MCF 10A (cell line): ENCODE measurements at places on chromosomes 6 and 20. TPM values are rescaled to one million over a fixed set of nuclear protein-coding genes. Genes with fewer than 3 reads are reported as not detected.

- DNase-seq: peak; percentile 64
These were observed 534.3 kb downstream of the COL12A1 start for GRCh38 chr6:74671558-74672025.

Gene LRRN4
- total RNA-seq: not detected in 2 replicates

- no peak for DNase-seq
These were observed 421.6 kb downstream of the BCKDHB start for GRCh38 chr6:80528115-80528514.

DNA sequence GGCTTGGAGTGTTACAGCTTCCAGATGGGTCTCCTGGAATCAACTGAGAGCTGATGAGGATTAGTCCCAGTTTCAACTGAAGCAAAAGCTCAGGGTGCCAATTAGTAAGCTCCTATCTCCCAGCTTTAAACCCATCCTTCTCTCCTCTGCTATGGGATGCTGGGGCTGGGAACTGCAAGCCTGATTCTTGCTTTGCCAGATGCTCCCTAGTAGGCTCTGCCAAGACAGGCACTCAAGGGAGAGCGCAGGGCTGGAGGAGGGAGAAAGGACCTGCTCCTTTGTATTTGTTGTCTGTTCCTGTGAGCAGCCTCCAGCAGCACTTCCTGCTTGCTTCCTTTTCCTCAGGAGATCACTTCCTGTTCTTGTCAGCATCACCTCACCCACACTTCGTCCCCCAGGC lies 309.7 kb downstream of the KIF16B start:
- DNase-seq: no peak

Gene MLN
- total RNA-seq: not detected in 2 replicates

- DNase-seq: no peak
These were observed 179.4 kb upstream of the AFDN start for GRCh38 chr6:167647306-167647705.

DNA sequence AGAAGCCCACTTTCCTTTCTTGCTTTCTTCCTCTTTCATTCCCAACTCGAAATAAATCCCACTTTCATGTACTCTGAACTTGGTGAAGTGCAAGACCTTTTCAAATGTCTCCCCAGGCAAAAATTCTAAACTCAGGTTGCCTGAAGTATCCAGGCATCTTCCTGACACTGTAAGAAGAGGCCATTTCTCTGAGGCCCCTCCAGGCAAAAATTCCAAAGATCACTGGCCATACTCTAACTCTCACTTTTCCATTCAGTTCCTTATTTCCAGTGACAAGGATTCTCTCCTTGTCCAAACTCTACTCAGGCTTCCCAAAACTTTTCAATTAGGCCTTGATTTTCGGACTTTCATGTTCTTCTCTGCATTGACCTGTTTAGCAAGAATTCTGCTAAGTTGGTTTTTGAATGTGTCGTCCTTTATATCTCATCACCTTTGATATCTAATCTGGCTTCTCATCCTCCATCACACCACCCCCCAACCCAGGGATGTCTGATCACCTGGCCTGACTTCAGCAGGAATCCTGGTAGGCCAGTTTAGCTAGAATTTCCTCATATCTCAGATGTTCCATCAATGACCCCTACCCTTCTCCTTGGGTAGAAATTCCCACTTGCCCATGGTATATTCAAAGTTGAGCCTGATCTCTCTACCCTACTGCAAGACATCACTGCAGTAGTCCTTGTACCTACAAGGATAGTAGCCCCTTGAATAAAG lies 124.9 kb downstream of the RCAN2 start:
- DNase-seq: no peak

DNA sequence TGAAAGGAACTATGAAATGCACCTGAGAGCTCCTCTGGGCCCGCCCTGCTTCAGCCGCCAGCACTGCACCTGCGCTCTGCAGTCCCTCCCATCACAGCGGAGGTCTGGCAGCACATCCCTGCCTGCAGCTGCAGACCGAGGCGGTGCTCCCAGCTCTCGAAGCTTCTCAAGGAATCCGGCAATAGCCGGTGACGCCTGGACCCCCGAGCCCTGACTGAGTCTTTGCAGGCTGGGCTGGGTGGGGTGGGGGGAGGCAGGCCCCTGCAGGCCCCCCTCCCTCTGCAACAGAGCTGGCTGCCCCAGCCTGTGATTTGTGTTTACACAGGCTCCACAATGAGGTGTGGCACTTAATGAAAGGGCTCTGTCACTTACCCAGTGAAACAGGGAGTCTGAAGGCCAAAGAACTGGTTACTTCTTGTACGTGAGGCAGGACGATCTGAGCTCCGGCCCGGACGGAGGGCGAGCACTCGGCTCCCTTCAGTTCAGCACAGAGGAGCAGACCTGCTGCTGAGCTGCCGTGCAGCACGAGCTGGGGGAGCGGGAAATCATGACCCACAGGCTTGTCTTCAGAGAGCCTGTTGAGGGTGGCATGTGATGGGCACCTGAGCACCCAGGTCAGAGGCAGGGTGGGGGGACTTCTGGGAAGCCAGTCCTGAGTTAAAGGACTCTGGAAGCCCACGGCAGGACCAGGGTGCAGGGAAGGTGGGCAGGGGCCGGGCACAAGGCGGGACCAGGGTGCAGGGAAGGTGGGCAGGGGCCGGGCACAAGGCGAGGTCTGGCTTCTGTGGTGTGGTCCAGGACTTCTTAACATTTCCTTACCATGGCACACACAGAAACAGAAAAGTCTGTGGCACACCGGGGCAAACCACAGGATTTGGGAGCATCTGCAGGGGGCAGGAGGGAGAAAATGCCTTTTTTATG lies 192.3 kb upstream of the THBS2 start:
- no peak for DNase-seq

DNA sequence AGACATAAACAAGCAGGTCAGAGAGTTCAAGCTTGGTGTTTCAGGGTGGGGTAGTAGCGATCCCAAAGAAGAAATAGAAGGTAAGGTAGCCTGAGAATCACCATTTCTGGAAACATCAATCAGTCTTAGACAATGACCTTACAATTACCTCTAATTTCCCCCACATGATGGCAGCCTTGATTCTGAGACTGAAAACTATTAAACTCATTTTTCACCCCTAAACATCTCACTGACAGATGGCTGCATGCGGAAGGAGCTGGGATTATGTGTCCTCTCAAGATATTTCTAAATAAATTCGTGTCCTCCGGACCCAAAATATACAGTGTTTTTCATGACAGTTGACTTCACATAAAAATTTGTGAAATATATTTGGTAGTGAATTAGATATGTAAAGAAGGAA lies 61.0 kb downstream of the KIF6 start:
- DNase-seq: no peak

GRCh38 chr6:6005051-6006005 lies 1.4 kb downstream of the NRN1 start:
- no peak for DNase-seq

- no peak for DNase-seq
These were observed 26.1 kb downstream of the MANBAL start for GRCh38 chr20:37315452-37316110.

DNA sequence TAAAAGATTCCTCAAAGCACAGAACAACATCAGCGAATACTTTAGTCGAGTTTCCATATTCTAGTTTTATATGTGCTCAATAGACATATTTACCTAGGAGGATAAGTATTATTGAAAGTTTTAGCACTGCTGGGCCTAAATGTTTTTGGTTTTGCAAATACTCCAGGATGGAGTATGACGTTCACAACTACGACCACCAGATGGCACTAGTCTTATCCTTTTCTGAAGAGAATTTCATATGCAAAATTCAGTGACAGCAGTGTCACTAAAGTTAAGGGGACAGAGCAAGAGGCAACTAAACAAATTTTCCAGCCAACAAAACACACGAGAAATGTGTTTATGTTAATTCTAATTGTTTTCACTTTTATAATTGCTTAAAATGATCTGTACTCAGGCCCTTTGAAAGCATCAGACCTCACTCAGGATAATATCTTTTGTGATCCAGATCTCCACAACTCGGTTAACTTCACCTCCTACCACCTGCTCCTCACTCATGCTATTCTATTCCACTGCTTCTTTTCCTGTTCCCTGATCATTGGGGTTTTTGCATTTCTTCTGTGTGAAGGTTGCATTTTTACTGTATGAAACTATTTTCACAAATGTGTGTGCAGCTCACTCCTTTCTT lies 220.8 kb downstream of the TRDN start:
- peak; percentile 58 for DNase-seq

Gene NFYA
- 41.5 and 42.1 TPM in 2 replicates for total RNA-seq

Gene MYLK4
- 0.93 and 1.1 TPM in 2 replicates for total RNA-seq

DNA sequence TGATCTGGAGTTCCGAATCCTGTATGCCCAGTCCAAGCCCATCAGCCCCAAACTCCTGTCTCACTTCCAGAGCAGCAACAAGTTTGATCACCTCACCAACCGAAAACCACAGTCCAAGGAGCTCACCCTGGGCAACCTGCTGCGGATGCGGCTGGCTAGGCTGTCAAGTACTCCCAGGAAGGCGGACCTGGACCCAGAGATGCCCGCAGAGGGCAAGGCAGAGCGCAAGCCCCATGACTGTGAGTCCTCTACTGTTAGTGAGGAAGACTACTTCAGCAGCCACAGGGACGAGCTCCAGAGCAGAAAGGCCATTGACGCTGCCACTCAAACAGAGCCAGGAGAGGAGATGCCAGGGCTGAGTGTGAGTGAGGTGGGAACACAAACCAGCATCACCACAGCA lies 10.5 kb upstream of the DHX35 start:
- DNase-seq: no peak

Gene GPR6
- not detected in 2 replicates for total RNA-seq

GRCh38 chr6:4136354-4136831 lies 1.0 kb upstream of the ECI2 start:
- no peak for DNase-seq

Gene PHACTR1
- not detected in 2 replicates for total RNA-seq

DNA sequence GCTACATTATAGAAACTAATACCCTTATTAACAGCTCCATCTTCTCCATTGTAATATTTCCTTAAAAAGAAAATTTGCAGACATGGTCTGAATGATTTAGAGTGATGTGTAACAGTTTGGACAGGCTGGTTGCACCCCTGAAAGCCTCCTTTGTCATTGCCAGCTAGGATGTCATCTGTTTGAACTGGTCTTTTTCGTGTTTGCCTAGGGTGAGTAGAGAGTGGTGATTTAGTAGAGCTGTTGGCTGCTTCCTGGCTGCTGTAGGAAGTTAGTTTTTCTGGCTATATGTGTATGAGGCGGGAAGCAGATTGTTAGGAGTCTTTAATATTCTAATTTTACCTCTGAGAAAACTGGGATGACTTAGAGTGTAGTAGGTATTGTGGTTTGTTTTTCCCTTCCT lies 101.1 kb downstream of the ZFAND3 start:
- no peak for DNase-seq

Gene SYNGAP1
- total RNA-seq: 6.7 and 9.9 TPM in 2 replicates

DNA sequence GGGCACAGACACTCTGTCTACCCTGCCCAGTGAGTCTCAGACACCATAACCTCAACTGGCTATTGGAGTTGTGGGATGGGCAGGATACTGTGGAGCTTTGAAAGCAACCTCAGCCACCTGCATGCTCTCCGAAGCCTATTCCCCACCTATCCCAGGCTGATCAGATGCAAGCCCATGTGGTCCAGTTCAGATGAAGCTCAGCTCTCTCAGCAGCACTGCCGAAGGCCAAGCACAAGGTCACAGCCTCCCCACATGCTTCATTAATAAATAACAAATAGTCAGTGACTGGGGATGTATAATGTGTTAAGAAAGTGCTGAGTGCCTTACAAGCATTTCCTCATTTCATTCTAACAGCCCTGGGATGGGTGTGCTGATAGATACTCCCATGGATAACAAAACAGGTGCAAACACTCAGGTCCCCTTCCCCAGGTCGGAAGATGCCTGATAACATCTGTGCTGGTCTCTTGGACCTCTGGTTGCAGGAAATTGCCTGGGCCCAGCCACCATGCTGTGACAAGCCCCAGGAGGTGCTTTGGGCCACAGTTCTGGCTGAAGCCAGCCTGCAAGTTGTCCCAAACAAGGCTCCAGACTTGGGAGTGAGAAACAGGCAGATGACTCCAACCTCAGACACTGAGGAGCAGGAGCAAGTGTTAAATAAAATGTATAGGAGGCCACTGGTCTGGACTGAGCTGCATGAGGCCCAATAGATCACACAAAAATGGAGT lies 3.7 kb downstream of the ACSS1 start:
- DNase-seq: no peak

Gene TMEM30A
- total RNA-seq: 53.7 and 71.4 TPM in 2 replicates
